ENCODE measurements at places on chromosomes 2 and 18. TPM values are rescaled to one million over a fixed set of nuclear protein-coding genes. Genes with fewer than 3 reads are reported as not detected.
A peak's percentile ranks its signal among the peaks of the same experiment; 100 is the strongest.

GRCh38 chr2:177262092-177262491, 2.4 kb downstream of the NFE2L2 start:
- peaks cover 2% of the 10 kb centered on the region for H3K36me3 ChIP-seq
- no peak for DNase-seq
- no peaks in the 10 kb centered on the region for H3K27me3 ChIP-seq
- peaks cover 36% of the 10 kb centered on the region for H3K4me1 ChIP-seq
- no peak overlapping the region for H3K27ac ChIP-seq
- peak overlapping the region; percentile 35 for H3K4me3 ChIP-seq

Gene CNGA3
- total RNA-seq, result 0.40 TPM

Gene MAPK4
- 5.2 TPM for total RNA-seq

DNA sequence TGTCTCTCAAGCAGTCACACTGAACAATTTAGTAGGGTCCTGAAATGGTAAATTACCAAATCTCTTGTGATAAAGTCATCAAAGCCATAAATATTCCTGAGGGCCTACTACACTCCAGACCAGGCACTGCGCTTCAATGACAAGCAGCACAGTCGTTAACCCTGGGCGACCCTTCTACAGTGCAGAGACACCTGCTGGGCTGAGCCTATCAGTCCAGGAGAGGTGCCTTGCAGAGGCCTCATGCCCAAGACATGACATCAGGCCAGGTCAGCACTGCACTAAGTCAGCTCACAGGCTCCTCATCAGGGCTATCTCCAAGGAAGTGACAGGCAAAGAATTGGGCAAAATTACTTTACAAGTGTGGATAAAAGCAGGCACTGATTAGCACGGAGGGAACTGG, 166.4 kb upstream of the EPB41L3 start:
- no peaks in the 10 kb centered on the region for H3K4me1 ChIP-seq
- H3K4me3 ChIP-seq, result no peak overlapping the region
- no peaks in the 10 kb centered on the region for H3K36me3 ChIP-seq
- no peak for DNase-seq

- H3K36me3 ChIP-seq, result no peaks in the 10 kb centered on the region
- peaks cover 4% of the 10 kb centered on the region for H3K4me1 ChIP-seq
- DNase-seq, result no peak
- no peak overlapping the region for H3K27ac ChIP-seq
Observed at GRCh38 chr2:203566161-203566560, 31.1 kb upstream of the RAPH1 start.

DNA sequence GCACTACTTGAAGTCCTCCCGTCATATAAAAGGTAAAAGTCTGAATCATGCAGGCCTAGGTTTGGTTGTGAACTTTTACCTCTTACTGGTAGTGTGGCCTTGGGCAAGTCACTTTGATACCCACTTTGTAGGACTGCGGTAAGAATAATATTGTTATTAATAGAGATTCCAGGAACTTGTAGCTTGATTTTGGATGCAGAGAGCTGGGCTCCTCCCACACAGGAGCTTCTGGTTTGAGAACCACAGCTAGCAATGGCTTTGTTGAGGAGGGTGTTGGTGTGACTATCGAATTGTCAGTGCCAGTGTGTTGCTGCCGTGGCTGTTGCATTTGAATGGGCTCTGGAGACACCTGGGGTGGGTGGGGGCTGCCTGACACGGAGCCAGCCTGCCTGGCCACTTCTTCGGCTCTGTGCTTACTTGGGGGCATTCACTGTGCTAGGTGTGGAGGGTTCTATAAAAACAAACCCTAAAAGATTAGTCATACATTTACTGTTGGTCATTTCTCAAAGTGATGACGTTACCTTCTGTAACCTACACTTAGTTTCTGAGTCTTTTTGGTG, 38.5 kb downstream of the ASAP2 start:
- no peaks in the 10 kb centered on the region for H3K27me3 ChIP-seq
- H3K4me1 ChIP-seq, result peaks cover 15% of the 10 kb centered on the region
- H3K36me3 ChIP-seq, result no peaks in the 10 kb centered on the region
- no peak overlapping the region for H3K4me3 ChIP-seq
- no peak for DNase-seq

- H3K27ac ChIP-seq, result no peak overlapping the region
- no peak overlapping the region for H3K4me3 ChIP-seq
- no peaks in the 10 kb centered on the region for H3K27me3 ChIP-seq
- no peaks in the 10 kb centered on the region for H3K4me1 ChIP-seq
Observed at GRCh38 chr2:43634604-43635306, 2.3 kb upstream of the PLEKHH2 start.

- H3K36me3 ChIP-seq, result peaks cover 15% of the 10 kb centered on the region
- H3K4me1 ChIP-seq, result peaks cover 7% of the 10 kb centered on the region
- peak overlapping the region; percentile 90 for H3K27ac ChIP-seq
- DNase-seq, result no peak
Observed at GRCh38 chr2:25294573-25295462, 46.9 kb downstream of the DNMT3A start.

GRCh38 chr2:131123192-131123591, 18.1 kb downstream of the PLEKHB2 start:
- peaks cover 18% of the 10 kb centered on the region for H3K36me3 ChIP-seq
- H3K4me3 ChIP-seq, result no peak overlapping the region
- no peaks in the 10 kb centered on the region for H3K27me3 ChIP-seq
- no peak overlapping the region for H3K27ac ChIP-seq
- H3K4me1 ChIP-seq, result peaks cover 5% of the 10 kb centered on the region
- no peak for DNase-seq

All from lung (tissue), 17 donors.